ENCODE measurements at places on chromosomes 11 and 22.

- DNase-seq, result no peak
Measured at GRCh38 chr11:17550450-17551346, 3.6 kb downstream of the OTOG start.

GRCh38 chr22:35475545-35475944, 65.1 kb upstream of the RASD2 start:
- DNase-seq, result no peak

- DNase-seq, result no peak
Measured at GRCh38 chr11:45844822-45845578, 2.3 kb upstream of the CRY2 start.

DNA sequence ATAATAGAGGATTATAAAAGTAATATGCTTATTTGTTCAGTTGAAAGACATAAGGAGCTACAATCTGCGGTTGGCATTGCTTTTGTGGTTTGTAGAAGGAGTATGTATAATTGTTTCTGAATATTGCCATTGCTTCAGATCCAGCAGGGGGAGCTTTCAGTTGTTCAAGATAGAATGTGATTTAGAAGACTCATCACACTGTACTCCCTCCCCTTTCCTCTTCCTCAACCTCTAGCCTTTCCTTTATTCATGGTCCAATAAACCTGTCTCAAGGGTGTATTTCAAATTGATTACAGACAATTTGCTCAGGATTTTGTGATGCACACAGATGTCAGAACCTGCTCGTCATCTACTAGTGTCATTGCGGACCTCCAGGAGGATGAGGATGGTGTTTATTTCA, 9.8 kb downstream of the PRMT3 start:
- peak; percentile 27 for DNase-seq

DNA sequence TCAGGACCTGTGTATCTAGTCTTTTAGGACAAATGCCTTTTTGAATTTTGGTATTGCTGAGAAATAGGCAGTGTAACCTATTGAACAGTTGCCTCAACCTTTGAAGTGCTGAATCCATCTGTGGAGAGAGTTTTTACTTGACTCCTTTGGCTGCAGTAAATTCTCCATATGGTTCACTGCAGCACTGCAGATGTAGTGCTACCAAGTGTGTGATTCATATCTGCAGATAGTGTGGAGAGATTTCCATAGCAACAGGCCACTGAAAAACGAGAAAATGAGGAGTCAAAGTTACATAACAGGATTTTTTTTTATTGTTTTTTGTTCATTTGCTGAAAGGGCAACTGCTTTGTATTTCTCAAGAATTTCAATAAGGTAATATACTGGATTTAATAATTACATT, 356.1 kb downstream of the RAB38 start:
- no peak for DNase-seq

DNA sequence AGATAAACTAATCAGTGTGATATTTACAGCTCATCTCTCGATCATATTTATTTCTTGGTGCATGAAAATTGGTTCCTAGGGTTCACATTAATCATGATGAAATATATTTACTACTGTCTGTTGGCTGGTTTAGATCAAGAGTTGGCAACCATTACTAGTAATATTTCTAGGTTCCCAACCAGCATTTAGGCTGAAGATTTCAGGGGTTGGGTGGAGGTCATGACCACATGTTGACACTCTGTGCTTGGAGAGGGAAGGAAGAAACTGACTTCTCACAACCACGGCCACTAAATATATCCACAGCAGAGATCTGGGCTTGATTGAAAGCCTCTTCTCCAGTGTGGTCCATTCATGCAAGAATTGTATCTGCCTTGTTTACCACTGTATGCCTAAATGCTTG, 87.9 kb downstream of the ALX4 start:
- DNase-seq, result no peak

All from midbrain (tissue), 1 donor.